ENCODE measurements at places on chromosomes 6 and 20. TPM values are rescaled to one million over a fixed set of nuclear protein-coding genes. Genes with fewer than 3 reads are reported as not detected.

- no peak for DNase-seq
Observed at GRCh38 chr6:40640599-40641227, 53.5 kb upstream of the LRFN2 start.

- DNase-seq: no peak
Observed at GRCh38 chr6:13708736-13709135, 2.9 kb downstream of the RANBP9 start.

DNA sequence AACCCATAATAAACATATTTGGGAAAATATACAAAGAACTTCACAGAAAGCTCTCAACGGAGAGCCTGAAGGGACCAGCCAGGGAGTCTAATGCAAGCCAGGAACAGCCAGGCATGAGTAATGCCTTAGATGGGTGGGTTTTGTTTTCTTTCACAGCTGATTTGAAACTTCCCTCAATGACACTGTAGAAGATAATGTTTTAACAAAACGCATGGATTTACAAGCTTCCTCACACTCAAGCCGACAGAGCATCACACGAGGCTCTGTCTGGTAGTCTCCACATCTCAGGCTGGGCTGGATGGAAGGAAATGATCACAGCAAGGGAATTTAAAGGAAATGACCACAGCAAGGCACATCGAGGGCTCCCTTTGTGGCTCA lies 113.9 kb downstream of the GMPR start:
- peak; percentile 50 for DNase-seq

GRCh38 chr6:80886475-80886874 lies 780.0 kb downstream of the BCKDHB start:
- no peak for DNase-seq

DNA sequence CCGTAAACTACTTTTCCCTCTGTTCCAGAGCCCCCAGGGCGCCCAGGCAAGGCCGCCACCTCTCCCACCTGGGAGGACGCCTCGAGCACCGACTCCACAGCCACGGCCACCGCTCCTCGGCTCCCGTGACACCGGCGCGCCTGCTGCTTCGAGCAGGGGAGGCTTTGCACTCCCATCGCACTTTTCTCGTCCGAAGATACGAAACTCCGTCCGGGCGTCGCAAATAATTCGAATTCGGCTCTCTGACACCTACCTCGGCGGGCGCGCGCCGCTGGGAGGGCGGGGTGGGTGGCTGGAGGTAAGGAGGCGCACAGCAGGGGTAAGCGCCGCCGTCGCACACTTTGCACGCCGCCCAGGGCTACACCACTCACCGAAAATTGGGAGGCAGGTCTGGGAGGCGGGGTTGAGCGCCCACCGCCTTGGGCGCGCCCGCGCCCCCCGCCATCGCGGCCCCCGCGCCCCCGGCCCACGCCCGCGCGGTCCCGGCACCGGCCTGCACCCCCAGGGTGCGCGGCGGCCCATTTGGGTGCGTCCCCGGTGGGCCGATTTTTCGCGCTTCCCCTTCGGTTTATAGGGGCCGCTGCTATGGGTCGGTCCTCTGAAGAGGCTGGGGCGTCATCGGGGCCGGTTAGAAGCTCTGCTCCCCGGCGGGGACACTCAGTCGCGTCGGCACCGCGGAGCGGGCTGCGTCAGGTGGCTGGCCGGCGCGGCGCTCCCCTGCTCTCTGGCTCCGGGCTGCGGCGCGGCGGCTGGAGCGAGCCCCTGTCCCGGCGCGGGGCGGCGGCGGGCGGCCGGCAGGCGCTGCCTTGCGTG lies 36.2 kb downstream of the GNAS start:
- DNase-seq: peak; percentile 67

DNA sequence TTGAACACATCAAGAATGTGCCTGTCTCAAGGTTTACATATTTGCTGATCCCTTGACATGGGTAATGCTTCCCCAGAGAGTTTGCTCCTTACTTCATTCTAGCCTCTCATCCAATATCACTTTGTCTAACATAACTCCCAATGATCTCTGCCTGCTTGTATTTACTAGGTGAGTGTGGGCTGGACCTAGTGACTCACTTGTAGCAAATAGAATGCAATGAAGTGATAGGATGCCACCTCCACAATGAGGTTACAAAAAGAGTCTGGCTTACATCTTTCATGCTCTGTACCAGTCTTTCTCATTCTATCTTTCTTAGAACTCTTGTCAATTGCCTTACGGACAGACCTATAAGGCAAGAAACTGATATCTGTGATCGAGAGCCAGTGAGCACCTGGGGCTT lies 44.9 kb upstream of the TMEM200A start:
- DNase-seq: peak; percentile 10

DNA sequence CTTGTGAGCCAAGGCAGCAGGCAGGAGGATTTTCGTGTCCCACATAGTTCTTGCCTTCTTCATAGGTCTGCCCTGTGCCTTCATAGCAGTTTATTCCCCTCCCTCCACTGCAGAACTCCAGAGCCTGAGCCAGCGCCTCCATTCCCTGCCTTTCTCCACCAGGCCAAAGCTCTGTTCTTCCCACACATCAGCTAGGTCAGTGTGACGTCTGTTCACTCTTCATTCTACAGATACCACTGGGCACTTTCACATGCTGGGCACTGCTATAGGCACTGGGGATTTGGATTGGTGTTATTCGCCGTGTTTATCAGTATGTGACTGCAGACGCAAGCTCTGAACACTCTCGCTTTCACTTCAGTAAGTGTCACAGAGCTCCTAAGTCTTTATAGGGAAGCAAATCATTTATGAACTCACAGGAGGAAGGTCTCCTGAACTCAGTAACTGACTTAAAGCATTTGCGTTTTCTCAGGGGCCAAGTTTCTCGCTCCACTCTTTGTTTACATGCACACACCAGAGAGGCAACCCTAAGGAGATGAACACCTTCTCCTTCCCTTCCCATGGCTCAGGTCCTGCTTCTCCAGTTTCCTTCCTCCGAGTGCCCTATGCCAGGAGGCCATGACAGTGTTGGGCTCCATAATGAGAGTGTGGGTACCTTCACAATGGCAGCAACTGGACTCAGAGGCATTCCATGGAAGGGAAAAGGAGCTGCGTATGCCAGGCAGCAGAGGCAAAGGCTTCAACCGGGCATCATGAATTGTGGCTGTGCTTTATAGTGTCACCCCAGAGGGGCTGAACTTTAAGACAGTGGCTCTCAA lies 6.3 kb upstream of the APMAP start:
- no peak for DNase-seq

GRCh38 chr6:74409447-74409846 lies 713.4 kb downstream of the CD109 start:
- peak; percentile 73 for DNase-seq

Gene RWDD1
- total RNA-seq: 93.4 TPM

Gene RAET1E
- 0.27 TPM for total RNA-seq

Gene PRSS35
- 0.48 TPM for total RNA-seq

Gene SAMD5
- not detected for total RNA-seq
